Stimulated activated CD4-positive, alpha-beta T cell treated with anti-CD3 and anti-CD28 coated beads, Interleukin-4, amount 100 ng/mL, for 1 hour (primary cell): ENCODE measurements at places on chromosomes 5 and 9.

GRCh38 chr5:119304439-119305211 is 51.2 kb upstream of the TNFAIP8 start:
- DNase-seq: no peak

DNA sequence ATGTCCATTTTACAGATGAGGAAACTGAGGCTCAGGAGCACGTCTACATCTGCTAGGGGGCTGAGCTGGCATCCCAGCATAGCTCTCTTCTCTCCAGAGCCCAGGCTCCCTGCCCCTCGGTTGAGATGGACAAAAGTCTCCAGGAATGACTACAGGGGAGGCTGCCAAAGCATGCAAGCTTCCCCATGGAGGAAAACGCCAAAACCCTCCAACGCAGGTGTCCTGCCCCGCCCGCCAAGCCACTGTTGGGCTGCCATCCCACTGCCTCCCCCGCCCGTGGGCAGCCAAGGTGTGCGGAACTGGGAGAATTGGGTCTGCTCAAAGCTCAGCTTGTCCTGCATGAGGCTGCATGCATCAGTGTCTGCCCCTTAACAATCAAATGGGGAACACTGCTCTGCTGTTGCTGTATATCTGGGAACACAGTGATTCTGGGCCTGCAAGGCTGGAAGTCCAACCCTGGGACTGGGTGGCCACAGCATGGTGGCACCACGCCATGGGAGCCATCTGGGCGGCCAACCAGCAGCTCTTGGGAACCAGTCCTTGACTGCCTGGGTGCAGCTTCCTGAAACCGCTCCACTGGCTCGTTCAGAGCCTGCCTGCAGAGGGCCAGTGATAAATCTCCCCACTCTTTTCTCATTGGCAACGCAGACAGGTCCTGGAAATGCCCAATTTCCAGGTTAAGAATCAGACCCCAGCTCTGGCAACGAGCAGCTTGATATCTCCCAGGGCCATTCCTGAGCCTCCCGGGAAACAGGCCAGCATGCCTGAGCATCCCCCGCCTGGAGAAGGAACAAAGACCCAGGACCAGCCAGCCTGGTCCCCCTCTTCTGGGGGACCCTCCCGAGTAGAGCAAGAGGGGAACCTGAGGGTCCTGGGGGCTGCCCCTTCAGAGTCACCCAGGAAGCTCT is 3.5 kb downstream of the RALGDS start:
- DNase-seq: no peak

DNA sequence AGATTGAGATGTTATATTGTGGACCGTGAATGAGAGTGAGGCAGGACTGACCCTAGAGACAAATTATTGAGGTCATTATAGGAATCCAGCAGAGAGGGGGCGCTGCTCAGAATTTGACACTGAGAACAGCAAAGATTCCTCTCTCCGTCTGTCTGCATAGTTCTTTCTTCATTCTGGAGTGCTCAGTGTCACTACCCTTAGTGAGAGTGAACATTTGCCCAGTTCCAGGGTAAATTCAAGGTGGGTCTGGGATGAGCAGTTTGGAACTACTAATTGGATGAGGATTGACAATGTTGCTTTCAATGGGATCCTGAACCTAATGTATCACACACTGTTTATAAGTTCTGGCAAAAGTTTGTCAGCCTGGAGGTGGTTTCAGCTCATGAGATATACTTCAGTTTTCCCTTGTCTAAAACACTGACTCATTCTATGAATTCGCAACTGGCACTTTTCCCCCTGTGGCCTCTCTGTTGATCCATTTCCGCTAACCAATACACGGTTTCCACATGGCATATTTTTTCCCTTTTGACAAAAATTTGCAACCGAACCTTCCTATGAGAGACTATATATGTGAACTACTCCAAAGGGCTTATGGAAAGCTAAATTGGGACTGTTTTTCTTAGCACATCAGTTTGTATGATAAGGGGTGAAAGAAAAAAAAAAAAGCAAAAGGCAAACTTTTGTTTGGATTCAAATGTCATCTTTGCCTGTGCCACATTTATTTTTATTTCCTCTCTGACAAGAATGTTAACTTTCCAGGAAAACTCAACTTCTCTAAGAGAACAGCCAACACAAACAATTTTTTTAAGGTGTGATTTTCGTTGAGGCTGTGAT is 1240.7 kb upstream of the WWC1 start:
- no peak for DNase-seq

GRCh38 chr5:108278285-108279240 is 103.3 kb downstream of the FBXL17 start:
- no peak for DNase-seq

DNA sequence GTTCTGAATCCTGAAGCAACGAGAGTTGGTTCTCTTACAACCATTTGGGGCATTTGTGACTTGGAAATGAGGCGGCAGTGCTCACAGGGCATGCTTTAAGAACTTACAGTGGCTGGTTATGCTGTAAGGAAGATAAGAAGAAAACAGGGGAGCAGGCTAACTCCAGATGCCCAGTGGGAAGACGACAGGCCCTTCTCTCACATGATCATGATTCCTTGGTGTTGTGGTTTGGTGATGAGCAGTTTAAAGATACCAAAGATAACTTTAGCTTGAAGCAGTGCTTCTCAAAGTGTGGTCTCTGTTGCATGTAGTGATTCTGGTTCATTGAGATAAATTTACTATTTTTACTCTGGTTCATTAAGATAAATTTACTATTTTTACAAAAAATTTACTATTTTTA is 2.6 kb upstream of the HABP4 start:
- no peak for DNase-seq

GRCh38 chr9:95725045-95725444 is 150.4 kb upstream of the ERCC6L2 start:
- DNase-seq: no peak

- no peak for DNase-seq
Measured at GRCh38 chr9:3343671-3344070, 182.1 kb downstream of the RFX3 start.
